ENCODE measurements at places on chromosomes 12 and 14.

DNA sequence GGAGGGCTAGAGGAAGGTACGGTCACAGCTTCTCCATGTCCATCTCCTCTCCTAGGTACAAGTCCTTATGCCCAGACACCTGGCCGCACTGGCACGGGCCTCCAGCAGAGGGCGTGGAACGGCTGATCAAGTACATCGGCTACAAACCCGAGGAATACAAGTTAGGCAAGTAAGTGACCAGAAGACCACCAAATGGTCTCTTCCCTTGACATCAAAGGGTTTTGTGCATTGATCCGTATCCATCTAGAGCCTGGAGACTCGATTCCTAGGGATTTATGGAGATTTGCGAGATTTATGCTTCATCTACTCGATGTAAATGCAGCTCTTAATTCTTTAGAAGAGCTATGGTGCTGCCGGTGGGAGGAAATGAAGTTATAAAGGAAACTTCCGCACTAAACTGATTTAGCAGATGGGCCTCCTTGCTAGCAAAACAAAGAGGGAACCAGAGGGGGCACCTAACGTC is 44.2 kb downstream of the KCTD10 start:
- peak; percentile 52 for DNase-seq

- DNase-seq: peak; percentile 97
Measured at GRCh38 chr12:119988472-119989360, at the start of gene BICDL1. Gene BICDL1 (plus strand): TSS chr12:119989236. CDS start chr12:119989869, 633 bp downstream.

DNA sequence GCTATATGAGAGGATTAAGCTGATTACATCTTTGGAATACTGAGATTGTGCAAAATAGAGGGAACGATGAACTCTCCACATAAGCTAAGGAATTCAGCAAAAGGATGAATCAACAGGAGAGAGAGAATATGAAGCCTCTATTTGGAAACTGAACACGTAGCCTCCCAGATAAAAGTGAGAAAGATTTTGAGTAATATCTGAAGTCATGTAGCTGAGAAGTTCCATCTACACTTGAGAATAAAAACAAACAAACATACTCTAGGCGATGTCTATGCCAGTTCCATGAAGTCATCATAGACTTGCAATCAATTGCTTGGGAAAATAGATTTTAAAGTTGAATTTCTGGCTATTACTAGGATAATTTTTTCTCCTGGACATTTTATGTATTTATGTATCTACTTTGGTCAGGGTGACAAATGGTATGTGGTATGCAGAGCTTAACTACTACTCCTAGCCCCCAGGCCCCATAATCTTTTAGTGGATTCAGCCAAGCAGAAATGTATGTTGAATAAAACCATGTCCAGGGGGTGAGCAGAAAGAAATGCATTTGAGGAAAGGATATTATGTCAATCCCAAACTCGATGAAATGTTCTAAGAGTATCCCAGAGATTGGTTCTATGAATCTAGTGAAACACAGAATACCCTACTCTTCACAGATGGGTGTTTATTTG is 627.4 kb downstream of the DIO2 start:
- DNase-seq: no peak

GRCh38 chr14:68580671-68581070 is 212.2 kb downstream of the ZFP36L1 start:
- DNase-seq: no peak

GRCh38 chr14:31068235-31068634 is 42.1 kb upstream of the STRN3 start:
- no peak for DNase-seq

DNA sequence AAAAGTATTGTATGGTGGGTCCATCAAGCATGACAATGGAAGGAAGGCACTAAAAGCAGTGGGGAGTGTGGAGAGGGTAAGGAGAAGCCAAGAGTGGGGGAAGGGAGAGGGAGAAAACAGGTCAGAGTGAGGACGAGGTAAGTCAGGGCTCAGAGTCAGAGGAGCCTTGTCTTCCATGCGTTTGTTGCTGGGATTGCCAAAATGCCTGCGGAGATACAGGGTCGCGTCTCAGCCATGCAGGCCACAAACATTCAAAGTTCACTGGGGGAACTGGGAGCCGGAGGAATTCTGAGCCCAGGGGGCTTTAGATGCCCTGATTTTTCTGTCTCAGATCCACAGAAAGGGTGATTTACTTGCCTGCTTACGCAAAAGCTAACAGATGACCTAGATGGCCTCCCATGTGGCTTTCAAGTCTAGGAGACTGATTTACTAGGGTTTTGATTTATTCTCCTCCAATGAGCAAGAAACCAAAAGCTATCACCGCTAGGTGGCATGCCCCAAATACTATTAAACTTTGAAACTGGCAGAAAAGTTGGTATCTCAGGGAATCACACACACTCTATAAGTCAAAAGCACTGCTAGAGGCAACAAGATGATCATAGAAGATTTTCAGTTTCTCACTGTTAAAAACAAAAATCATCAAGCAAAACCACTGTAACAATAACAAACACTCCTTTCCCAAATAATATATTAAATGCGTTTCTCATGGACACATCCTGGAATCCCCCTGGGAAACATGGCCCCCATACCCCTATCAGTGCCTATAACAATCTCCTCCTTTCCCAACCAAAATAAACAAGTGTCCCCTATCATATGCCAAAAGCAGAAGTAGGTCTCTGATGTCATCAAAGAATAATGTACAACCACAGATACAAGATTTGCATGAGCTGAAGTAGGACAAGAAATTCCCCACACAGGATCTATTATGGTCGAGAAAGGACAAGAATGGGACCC is 26.6 kb upstream of the MDM1 start:
- DNase-seq: no peak

DNA sequence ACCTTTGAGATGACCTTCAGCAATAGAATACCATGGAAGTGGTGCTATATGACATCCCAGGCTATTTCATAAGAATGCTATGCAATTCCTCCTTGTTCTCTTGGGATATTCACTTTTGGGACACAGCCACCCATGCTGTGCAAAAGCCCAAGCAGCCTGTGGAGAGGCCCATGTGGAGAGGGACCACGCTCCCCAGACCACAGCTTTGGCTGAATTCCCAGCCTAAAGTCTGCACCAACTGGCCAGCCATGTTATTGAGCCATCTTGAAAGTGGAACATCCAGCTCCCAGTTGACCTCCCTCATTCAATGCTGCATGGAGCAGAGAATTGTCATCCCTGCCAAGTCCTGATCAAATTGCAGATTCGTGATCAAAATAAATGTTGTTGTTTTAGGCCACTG is 275.1 kb downstream of the SUDS3 start:
- no peak for DNase-seq

- no peak for DNase-seq
Measured at GRCh38 chr14:78335531-78335930, 165.4 kb downstream of the NRXN3 start.

DNA sequence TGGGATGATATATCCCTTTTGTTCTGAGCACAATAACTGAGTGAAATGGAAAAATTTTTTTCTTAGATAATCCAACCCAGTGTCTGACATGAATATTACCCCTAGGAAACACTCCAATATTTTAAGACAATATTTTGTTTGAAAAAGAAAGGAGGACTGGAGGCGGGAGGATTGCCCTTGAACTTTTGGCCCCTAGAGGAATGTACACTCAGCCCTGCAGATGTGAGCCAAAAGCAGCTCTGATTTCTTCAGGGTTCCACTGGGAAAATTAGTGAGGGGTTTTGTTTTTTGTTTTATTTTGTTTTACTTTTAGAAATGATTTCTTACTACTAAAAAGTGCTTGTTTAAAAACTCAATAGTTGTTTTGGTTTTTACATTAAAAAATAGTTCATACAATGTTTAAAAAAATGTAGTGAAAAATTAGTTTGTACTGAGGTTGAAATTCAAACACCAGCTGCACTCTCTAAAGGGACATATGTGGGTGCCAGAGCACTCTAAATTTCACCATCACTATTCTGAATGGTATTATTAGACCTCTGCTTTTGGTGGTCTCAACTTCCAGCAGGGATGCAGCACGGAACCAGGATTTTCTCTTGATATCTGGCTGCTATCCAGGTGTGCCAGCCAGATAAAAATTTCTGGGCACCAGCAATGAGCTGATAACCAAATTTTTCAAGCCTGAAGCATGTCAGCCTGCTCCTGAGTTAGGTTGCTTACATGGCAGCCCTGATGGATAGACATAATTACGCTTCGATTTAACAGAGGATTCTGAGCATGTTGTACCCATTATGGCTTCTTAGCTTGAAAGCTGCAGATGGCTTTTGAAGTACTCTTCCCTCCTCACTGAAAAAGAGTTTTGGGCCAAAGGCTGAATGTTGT is 141.9 kb downstream of the ANO6 start:
- no peak for DNase-seq

GRCh38 chr12:98221243-98221808 is 294.1 kb upstream of the TMPO start:
- no peak for DNase-seq

DNA sequence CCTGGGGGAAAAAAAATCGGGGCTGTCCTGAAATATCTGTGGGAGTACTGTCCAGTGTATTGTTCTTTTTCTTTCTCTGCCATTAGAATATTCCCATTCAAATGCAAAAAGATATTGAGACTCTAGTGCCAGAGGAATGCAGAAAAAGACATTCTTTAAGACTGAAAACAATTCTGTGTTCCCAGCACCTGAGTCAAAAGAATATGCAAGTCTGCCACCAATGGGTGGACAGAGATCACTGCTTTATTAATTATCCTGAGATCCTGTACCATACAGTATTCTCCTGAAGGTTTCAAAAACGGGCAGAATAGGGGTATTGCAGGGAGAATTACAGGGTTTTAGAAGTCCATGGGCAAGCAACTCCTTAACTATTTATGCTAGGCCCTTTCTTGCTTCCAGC is 361.8 kb downstream of the C12orf50 start:
- no peak for DNase-seq

DNA sequence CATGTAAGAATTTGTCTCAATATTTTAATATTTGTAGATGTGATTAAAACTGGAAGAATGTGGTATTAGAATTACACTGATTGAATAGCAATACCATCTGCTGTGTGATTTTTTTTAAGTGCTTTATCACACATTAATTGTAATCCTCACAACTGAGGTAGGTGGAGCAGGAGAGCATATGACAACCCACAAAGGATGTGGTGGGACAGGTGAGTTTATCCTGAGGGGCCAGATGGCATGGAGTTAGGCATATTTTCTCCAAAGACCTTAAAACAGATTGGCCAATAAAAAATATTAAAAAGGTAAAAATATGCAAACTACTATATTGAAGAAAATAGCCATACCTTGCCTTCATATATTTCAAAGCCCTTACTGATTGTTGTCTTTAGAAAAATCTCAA is 7.8 kb downstream of the LRRC10 start:
- no peak for DNase-seq

DNA sequence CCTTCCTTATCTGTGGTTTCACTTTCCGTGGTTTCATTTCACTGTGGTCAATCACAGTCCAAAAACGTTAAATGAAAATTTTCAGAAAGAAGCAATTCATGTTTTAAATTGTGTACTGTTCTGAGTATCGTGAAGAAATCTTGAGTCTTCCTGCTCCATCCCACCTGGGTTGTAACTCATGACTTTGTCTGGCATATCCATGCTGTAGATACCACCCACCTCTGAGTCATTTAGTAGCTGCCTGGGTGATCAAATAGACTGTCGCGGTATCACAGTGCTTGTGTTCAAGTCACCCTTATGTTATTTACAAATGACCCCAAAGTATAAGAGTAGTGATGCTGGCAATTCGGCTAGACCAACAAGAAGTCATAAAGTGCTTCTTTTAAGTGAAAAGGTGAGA is 521.2 kb downstream of the AACS start:
- DNase-seq: no peak

- DNase-seq: no peak
Measured at GRCh38 chr12:30082381-30082780, 298.6 kb upstream of the TMTC1 start.

DNA sequence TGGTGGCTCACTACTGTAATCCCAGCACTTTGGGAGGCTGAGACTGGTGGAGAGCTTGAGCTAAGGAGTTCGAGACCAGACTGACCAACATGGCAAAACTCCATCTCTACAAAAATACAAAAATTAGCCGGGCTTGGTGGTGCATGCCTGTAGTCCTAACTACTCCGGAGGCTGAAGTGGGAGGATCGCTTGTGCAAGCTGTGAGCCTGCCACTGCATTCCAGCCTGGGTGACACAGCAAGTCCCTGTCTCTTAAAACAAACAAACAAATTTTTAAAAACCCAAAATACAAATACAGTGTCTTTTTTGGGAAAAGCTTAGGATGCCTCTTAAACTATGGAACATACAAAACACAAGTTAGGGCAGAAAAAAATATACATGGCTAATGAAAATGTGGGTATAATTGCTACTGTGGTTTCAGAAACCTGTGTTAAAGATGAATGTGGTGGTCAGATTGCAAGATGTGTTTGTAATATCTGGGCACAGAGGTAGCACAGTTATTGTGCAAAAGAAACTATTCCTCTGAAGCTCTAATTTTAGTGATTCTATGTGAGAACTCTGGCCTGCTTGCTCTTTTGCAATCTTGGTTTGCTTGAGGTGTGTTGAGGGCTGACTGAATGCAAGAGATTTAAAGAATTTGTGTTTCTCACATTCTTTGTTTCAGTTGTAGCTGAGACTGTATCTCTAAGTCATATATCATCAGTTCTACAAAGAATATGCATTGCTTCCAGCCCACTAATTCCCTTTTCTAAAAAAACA is 3.9 kb upstream of the HSPA2 start:
- no peak for DNase-seq

GRCh38 chr14:81401420-81402122 is 1.4 kb upstream of the STON2 start:
- DNase-seq: no peak

GRCh38 chr12:57722716-57723629 is 15.6 kb downstream of the AGAP2 start:
- DNase-seq: no peak

DNA sequence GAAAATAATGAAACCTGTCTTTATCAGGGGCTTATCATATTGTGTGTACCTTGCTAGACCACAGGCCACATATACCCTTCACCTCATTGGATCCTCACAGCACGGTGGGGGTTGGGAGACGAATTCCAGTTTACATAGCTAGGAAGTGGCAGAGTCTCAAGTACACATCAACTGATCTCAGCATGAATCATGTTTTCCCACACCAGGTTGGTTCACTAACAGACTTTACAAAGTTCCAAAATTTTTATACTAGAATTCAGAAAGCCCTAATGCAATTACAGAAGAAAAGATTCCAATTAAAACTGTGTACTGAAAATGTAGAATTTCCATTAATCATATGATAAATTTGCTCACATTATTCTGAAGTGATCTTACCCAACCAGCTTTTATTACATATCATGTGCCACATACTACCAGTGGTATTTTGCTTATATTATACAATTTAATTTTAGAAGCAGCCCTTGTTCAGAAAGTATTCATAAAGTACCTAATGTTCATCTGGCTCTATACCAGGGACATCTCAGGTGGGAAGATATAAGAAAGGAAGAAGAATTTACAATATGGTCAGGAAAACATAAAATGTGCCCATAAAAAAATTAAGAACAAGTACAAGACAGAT is 196.2 kb downstream of the ITPR2 start:
- no peak for DNase-seq

- DNase-seq: no peak
Measured at GRCh38 chr12:10736463-10736862, 13.3 kb upstream of the YBX3 start.

Data from stimulated activated CD8-positive, alpha-beta memory T cell treated with anti-CD3 and anti-CD28 coated beads, Interleukin-4, amount 100 ng/mL, for 4 hours (primary cell).